ENCODE measurements at places on chromosomes 12 and 14.

- DNase-seq = no peak
Measured at GRCh38 chr12:120240495-120240833, 25.1 kb downstream of the PXN start.

DNA sequence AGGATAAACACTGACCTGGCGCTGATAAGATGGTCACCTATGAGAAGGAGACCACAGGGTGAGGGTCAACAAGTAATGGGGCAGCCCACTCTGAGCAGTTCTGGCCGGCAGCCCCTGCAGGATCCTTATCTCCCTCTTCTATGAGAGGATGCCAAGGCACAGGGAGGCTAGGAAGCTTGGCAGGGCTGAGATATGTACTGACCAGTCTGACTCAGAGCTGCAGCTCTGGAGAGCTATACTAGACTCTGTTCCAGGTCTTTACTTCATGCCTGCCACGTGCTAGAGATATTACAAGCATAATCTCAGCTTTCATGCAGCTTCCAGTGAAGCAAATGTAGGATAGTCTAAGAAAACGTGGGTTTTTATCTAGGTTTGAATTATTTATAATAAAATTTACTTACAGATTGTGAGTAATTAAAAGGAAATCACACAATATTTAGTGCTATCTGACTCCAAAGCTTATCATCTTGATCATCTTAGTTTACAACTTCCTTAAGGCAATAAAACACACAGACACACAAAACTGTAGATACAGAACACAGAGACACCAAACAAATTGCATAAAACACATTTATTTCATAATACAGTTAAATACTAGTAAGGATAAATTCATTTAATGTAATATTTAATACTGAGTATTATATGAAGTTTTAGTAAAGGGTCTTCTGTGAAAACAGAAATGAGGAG is 32.3 kb downstream of the GIT2 start:
- DNase-seq = no peak

DNA sequence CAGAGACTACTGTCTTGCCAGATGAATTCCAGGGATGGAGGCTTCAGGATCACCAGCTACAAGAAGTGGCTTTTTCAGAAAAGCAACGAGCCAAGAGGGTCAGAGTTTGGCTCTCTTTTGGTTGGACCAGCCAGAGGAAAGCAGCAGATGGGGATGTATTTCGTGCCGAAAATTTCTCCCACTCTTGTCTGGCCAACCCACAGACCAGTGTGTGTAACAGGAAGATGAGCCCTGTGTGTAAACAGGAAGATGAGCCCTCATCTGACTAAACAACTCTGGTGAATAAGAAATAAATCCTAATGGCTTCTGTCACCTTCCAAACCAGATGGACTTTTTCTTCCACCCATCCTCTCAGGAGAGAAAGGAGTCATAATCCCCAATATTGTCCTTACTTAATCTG is 13.1 kb downstream of the GPR68 start:
- DNase-seq = no peak

DNA sequence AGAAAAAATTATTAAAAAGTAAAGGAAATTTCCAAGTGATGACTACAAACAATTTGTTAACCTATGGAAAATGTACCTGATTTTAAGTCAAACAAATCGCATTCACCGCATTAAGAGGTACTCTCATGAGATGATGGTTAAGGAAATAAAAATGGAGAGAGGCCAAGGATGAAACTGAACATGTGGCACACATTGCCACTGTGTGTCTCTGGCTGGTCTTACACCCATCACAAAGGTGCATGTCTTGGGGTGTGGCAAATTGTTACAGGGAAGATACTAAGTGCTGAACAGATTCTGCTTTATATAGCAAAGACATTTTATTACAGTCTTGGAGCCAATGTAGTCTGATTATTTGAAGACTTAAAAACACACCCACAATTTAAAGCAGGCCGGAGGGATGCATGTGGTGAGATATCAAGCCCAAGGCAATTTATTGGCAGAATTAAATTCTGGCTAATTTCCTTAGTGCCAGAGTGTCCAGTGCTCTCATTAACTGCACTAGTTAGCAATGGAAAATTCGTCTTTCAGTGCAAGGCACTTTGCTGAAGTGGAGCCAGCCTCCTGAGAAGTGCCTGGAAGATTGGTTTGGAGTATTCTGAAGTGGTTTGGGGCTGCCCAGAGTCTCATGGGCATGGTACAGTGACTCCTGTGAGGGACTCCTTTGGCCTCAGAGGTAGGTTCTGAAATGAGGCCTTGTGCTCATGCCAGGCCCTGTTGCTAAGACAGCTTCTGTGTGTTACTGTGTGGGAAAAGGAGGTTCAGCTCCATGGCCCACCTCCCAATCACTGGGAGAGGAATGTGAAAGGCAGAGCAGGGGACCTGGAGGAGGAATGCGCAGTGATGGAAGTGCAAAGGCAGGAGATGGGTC is 166.9 kb downstream of the BRMS1L start:
- no peak for DNase-seq

GRCh38 chr12:90871726-90872096 is 83.3 kb downstream of the CCER1 start:
- DNase-seq = no peak

DNA sequence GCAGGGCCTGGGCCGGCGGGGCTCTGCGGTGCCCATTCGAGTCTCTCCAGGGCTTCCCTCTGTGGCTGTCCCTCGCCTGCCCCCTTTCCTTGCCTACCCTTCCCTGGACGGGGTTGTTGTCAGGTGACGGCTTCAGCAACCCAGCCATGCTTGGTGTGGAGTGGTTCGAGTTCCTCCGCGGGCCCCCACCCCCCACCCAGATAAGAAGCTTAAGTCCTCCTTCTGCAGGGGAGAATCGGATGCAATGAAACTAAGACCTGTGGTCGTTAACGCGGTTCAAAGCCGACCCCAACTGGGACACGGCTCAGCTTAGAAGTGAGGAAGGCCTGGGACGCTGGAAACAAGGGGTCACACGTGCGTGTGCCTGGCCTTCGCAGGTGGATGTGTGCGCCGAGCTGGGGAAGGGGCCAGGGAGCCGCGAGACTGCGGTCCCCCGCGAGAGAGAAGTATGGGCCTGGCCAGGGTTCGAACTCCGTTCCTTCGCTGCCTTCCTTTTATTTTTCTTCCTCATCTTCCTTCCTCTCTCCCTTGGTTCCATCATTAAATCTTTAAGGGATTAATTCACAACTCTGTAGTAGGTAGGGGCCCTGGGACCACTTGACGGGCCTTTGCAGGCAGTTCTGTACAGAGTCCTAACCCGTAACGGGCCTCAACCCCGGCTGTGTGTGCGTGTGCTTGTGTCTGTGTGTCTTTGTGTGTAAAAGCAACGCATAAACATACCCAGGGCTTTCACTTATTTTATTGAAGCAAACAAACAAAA is 3.5 kb downstream of the TTC6 start:
- no peak for DNase-seq

GRCh38 chr14:89461256-89461655 is 44.2 kb upstream of the FOXN3 start:
- no peak for DNase-seq

Measured in left colon (tissue), 2 donors.